Ascending aorta (tissue), 2 donors: ENCODE measurements at places on chromosomes 13 and 19.

DNA sequence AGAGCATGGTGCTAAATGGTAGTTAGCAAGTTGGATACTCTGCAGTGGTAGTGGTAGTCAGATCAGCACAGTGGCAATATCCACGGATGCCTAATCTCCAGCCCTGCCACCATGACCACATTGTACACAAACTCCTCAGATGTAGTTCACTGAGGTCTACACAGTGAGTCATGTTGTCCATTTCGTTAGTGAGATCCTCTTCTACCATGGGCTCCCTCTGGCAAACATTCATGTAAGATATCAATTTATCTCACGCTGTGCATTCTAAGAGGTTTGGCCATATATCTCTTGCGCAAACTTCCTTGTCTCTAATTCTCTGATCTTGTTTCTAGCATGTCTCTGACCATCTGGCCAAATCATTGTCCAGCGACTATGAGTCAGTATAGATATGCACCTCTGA is 58.2 kb downstream of the POLR1D start:
- no peak overlapping the region for H3K4me3 ChIP-seq
- DNase-seq = no peak
- H3K27me3 ChIP-seq = no peaks in the 10 kb centered on the region
- no peaks in the 10 kb centered on the region for H3K36me3 ChIP-seq
- H3K4me1 ChIP-seq = no peaks in the 10 kb centered on the region
- no peak overlapping the region for H3K27ac ChIP-seq

- DNase-seq = no peak
- H3K27ac ChIP-seq = no peak overlapping the region
- H3K4me3 ChIP-seq = no peak overlapping the region
- no peaks in the 10 kb centered on the region for H3K4me1 ChIP-seq
Measured at GRCh38 chr19:50925734-50926133, 14.5 kb upstream of the KLK4 start.

- no peaks in the 10 kb centered on the region for H3K4me1 ChIP-seq
- no peak for DNase-seq
- H3K27me3 ChIP-seq = peaks cover 28% of the 10 kb centered on the region
- H3K27ac ChIP-seq = no peak within 1 kb of the TSS
Measured at GRCh38 chr19:45601524-45602374, at the start of gene GPR4. Gene GPR4 (minus strand): TSS chr19:45602212. CDS start chr19:45591866, 10,346 bp downstream.

- no peaks in the 10 kb centered on the region for H3K27me3 ChIP-seq
- DNase-seq = no peak
- H3K4me1 ChIP-seq = no peaks in the 10 kb centered on the region
- no peak overlapping the region for H3K27ac ChIP-seq
- no peak overlapping the region for H3K4me3 ChIP-seq
Measured at GRCh38 chr19:2320049-2320448, 8.3 kb downstream of the LSM7 start.

DNA sequence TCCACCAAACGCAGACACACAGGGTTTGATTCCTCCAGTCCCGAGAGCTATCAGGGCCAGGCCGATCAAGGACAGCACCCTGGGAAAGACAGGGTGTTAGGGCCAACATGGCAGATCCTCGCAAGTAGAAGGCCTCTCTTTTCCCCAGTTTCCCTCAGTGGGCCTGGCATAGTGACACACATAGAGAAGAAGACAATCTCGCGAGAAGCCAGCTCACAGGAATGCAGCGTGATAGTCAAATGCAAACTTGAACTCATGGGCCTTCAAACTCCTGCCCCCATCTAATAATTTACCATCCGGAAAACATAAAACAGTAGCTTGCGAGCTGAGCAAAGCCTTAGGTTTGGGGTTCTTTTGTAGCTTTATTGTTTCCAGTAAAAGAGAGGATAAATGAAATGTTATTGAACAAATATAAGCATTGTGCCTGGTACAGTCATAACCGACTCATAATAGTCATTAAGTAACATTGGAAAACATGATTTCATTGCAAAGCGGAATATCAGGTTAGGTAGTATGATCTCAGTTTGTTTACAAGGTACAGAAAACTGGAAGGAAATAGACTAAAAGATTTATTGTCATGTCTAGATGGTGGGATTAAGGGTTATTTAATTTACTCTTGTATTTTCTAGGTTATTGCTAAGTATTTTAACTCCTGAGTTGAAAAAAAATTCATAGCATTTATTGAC is 30.5 kb downstream of the SLC15A1 start:
- no peak overlapping the region for H3K4me3 ChIP-seq
- H3K27me3 ChIP-seq = no peaks in the 10 kb centered on the region
- no peaks in the 10 kb centered on the region for H3K4me1 ChIP-seq
- no peak overlapping the region for H3K27ac ChIP-seq
- DNase-seq = no peak

- H3K27ac ChIP-seq = peak overlapping the region; percentile 95
- peak; percentile 75 for DNase-seq
- H3K4me3 ChIP-seq = peak overlapping the region; percentile 62
- H3K36me3 ChIP-seq = peaks cover 33% of the 10 kb centered on the region
Measured at GRCh38 chr19:42270346-42271044, 1.4 kb downstream of the CIC start.

- H3K27ac ChIP-seq = no peak overlapping the region
- DNase-seq = no peak
- no peaks in the 10 kb centered on the region for H3K36me3 ChIP-seq
- no peaks in the 10 kb centered on the region for H3K27me3 ChIP-seq
Measured at GRCh38 chr13:58617880-58618665, 986.5 kb downstream of the PCDH17 start.

- DNase-seq = no peak
- H3K4me1 ChIP-seq = peaks cover 13% of the 10 kb centered on the region
- peaks cover 55% of the 10 kb centered on the region for H3K36me3 ChIP-seq
- no peaks in the 10 kb centered on the region for H3K27me3 ChIP-seq
- no peak overlapping the region for H3K4me3 ChIP-seq
- H3K27ac ChIP-seq = no peak overlapping the region
Measured at GRCh38 chr19:39828015-39828653, 5.8 kb downstream of the DYRK1B start.

DNA sequence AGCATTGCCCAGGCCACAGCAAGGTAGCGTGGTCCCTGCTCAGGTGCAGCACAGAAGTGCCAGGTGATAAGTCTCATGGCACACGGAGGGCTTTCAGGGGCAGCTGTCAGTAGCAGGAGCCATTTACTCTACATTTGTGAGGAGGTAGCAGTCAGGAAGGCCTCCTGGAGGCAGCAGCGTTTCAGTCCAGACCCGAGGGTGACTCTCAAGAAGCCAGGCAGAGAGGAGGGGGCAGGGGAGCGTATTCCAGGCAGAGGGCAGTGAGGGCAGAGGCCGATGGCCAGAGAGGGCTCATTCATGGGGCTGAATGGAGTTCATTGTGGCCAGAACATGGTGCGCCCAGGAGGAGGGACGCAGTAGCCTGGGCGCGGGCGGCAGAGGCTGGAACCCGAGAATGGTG is 8.9 kb downstream of the PIAS4 start:
- H3K36me3 ChIP-seq = peaks cover 33% of the 10 kb centered on the region
- DNase-seq = no peak
- no peak overlapping the region for H3K4me3 ChIP-seq
- H3K4me1 ChIP-seq = peaks cover 19% of the 10 kb centered on the region
- no peak overlapping the region for H3K27ac ChIP-seq
- no peaks in the 10 kb centered on the region for H3K27me3 ChIP-seq

- H3K4me1 ChIP-seq = no peaks in the 10 kb centered on the region
- no peak overlapping the region for H3K27ac ChIP-seq
- H3K4me3 ChIP-seq = no peak overlapping the region
- H3K36me3 ChIP-seq = no peaks in the 10 kb centered on the region
Measured at GRCh38 chr13:71621174-71622124, 245.6 kb downstream of the DACH1 start.

GRCh38 chr13:37453246-37453645 is 145.3 kb downstream of the POSTN start:
- no peak overlapping the region for H3K4me3 ChIP-seq
- no peaks in the 10 kb centered on the region for H3K27me3 ChIP-seq
- no peaks in the 10 kb centered on the region for H3K36me3 ChIP-seq
- DNase-seq = no peak
- no peaks in the 10 kb centered on the region for H3K4me1 ChIP-seq

- H3K27ac ChIP-seq = no peak overlapping the region
- peak; percentile 38 for DNase-seq
- no peaks in the 10 kb centered on the region for H3K36me3 ChIP-seq
- H3K4me1 ChIP-seq = no peaks in the 10 kb centered on the region
- H3K4me3 ChIP-seq = no peak overlapping the region
Measured at GRCh38 chr13:113161433-113161832, 3.0 kb downstream of the PROZ start.

DNA sequence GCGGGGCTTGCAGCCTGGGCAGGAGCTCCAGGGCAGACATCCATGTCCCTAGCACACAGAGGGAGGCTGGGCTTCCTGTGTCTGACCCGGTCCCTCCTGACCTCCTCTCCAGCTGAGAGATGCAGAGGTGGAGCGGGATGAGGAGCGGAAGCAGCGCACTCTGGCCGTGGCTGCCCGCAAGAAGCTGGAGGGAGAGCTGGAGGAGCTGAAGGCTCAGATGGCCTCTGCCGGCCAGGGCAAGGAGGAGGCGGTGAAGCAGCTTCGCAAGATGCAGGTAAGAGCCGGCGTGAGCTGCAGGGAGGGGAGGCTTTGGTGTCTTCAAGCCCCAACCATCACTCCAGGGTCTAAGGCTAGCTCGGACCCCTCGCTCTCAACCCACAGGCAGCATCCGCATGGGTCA is 38.4 kb downstream of the KCNC3 start:
- no peak overlapping the region for H3K4me3 ChIP-seq
- no peaks in the 10 kb centered on the region for H3K4me1 ChIP-seq
- H3K36me3 ChIP-seq = peaks cover 35% of the 10 kb centered on the region
- H3K27ac ChIP-seq = no peak overlapping the region
- no peaks in the 10 kb centered on the region for H3K27me3 ChIP-seq

DNA sequence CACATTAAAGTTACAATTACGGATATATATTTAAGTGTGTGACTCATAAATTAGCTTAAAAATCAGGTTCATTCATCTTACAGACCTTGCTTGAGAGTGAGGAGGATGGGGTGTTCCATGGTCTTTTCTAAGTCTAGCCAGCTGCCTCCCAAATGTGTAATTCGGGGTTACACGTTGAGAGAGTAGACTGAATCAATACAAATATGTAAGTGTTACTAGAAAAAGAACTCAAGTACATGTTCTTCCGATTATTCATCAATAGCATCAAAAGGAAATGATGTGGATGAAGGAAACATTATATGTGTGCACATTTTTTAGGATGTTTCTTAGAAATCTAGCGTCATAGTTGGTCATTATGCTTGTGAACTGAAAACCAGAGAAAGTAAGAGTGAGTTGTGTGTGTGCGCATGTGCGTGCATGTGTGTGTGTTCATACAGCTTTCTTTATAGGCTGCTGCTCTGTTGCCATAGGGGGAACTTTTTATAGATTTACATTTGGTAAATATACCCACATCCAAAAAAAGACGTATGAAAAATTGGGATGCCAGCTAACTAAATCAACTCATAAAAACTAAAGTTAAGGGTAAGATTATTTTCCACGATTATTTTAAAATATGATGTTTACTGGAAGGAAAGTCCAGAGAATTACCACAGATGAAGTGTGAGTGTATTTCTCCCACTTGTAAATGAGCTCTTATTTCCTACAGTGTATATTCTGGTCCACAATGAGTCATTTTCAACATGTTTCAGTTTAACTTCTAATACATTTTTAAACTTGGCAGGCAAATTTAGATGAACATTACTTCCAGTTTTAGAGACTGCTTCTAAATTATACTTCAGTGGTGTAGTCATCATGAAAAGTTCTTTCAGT is 82.4 kb downstream of the PIBF1 start:
- H3K4me1 ChIP-seq = no peaks in the 10 kb centered on the region
- no peak overlapping the region for H3K4me3 ChIP-seq
- H3K36me3 ChIP-seq = no peaks in the 10 kb centered on the region
- peak overlapping the region; percentile 33 for H3K27ac ChIP-seq
- no peaks in the 10 kb centered on the region for H3K27me3 ChIP-seq

- H3K4me1 ChIP-seq = no peaks in the 10 kb centered on the region
- no peak overlapping the region for H3K27ac ChIP-seq
- no peak overlapping the region for H3K4me3 ChIP-seq
- no peaks in the 10 kb centered on the region for H3K27me3 ChIP-seq
Measured at GRCh38 chr19:4547303-4548237, 7.7 kb upstream of the LRG1 start.

- no peak overlapping the region for H3K27ac ChIP-seq
- no peaks in the 10 kb centered on the region for H3K36me3 ChIP-seq
- DNase-seq = no peak
- H3K4me3 ChIP-seq = no peak overlapping the region
Measured at GRCh38 chr13:33571618-33572017, 246.3 kb upstream of the RFC3 start.

GRCh38 chr13:31485651-31486051 is 253.7 kb upstream of the RXFP2 start:
- no peaks in the 10 kb centered on the region for H3K27me3 ChIP-seq
- no peak overlapping the region for H3K27ac ChIP-seq
- H3K36me3 ChIP-seq = no peaks in the 10 kb centered on the region

DNA sequence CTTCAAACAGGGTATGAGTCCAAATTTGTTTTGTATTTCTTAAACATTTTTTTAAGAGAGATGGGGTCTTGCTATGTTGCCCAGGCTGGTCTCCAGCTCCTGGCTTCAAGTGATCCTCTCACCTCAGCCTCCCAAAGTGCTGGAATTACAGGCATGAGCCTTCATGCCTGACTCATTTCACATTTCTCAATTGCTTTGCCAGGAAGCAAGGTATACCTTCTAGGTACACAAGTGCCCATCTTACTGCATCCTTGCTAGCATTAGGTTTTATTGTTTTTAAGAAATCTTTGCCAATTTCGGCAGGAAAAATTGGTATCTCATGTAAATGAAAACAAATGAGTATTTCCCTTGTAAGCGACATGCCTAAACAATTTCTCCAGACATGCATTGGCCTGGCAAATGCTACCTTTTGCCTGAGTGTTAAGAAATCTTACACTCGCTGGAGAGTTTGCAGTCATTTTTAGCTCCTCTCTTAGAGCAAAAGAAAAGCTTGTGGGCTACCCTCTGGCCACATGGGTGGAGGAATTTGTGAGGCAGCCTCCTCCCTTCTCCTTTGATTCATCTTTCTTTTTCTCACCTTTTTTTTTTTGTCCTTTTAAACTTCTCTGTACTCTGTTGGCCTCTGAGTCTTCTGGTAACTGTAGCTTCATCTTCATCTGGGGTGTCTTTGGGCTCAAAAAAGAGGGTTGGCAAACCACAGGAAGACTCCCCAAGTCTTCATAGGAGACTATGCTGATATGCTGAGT is 33.0 kb downstream of the ACTL9 start:
- no peak overlapping the region for H3K4me3 ChIP-seq
- H3K27ac ChIP-seq = no peak overlapping the region
- DNase-seq = no peak
- no peaks in the 10 kb centered on the region for H3K27me3 ChIP-seq
- no peaks in the 10 kb centered on the region for H3K36me3 ChIP-seq

- H3K27ac ChIP-seq = no peak overlapping the region
- no peaks in the 10 kb centered on the region for H3K4me1 ChIP-seq
- no peaks in the 10 kb centered on the region for H3K36me3 ChIP-seq
Measured at GRCh38 chr13:100356889-100357288, 231.7 kb downstream of the GGACT start.

GRCh38 chr19:49553451-49554271 is 25.9 kb downstream of the RCN3 start:
- no peak overlapping the region for H3K4me3 ChIP-seq
- no peaks in the 10 kb centered on the region for H3K27me3 ChIP-seq
- H3K36me3 ChIP-seq = peaks cover 34% of the 10 kb centered on the region
- DNase-seq = no peak
- no peak overlapping the region for H3K27ac ChIP-seq
